Progenitor cell of endocrine pancreas (in vitro differentiated cells): ENCODE measurements at places on chromosomes 7 and 10. TPM values are rescaled to one million over a fixed set of nuclear protein-coding genes. Genes with fewer than 3 reads are reported as not detected.

ABCB1 gene
- total RNA-seq: 0.48 and 0.69 TPM in 2 replicates

OR2A42 gene
- 0.20 TPM in 1 of 2 replicates, not detected in the other for total RNA-seq

MYOZ1 gene
- 0.31 TPM in 1 of 2 replicates, not detected in the other for total RNA-seq

HOXA9 gene
- total RNA-seq: not detected in 2 replicates

TMEM229A gene
- 0.31 TPM in 1 of 2 replicates, not detected in the other for total RNA-seq

PWWP2B gene
- total RNA-seq: 23.2 and 24.3 TPM in 2 replicates

OR2F2 gene
- not detected in 2 replicates for total RNA-seq

SPAM1 gene
- not detected in 2 replicates for total RNA-seq

CYP3A4 gene
- total RNA-seq: not detected in 2 replicates

ADCYAP1R1 gene
- total RNA-seq: 0.07 TPM in 1 of 2 replicates, not detected in the other

GDI2 gene
- total RNA-seq: 284 and 287 TPM in 2 replicates

TECTB gene
- total RNA-seq: not detected in 2 replicates

IDI1 gene
- total RNA-seq: 46.3 and 51.4 TPM in 2 replicates

PRKRIP1 gene
- 44.8 and 45.0 TPM in 2 replicates for total RNA-seq

GSTO2 gene
- total RNA-seq: 9.6 and 9.8 TPM in 2 replicates

OR2A1 gene
- 0.12 TPM in 1 of 2 replicates, not detected in the other for total RNA-seq

FAM13C gene
- 5.9 and 6.4 TPM in 2 replicates for total RNA-seq

GRCh38 chr10:62162261-62162981 lies 106.2 kb downstream of the RTKN2 start:
- DNase-seq: no peak

GRCh38 chr7:31408140-31408729 lies 67.7 kb upstream of the NEUROD6 start:
- DNase-seq: no peak

DNA sequence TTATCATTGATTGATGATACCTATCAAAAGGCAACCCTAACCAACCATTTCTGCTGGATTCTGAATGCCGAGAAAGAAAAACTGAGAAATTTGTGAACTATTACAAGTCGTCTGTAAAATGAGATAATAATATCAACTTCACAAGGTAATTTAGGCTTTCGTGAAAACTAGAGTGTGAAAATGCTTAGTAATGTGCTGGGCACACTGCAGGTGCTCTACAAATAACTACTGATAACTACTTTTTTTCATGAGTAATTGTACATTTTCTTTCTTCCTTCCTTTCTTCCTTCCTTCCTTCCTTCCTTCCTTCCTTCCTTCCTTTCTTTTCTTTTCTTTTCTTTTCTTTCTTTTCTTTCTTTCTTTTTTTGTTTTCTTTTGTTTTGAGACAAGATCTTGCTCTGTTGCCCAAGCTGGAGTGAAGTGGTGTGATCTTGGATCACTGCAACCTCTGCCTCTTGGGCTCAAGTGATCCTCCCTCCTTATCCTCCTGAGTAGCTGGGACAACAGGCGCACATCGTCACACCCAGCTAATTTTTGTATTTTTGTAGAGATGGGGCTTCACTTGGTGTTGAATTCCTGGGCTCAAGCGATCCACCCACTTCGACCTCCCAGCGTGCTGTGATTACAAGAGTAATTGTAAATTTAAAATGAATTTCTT lies 42.9 kb downstream of the BMPR1A start:
- DNase-seq: no peak

DNA sequence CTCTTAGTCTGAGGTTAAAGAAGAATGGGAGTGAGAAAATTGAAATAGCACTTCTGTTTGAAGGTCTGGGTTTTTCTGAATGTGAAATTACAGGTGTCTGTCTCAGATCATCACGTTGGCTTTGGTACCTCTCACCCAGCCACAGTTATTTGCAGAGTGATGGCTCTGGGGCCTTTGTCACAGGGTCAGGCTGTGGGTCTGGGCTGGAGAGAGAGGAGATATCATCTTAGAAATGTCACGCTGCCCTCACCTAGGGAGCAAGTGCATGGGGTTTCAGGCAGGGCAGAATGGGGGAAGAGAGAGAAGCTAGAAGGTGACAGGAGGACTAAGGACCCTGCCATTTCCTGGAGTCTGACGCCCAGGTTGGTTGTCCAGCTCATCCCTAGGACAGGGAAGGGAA lies 127.2 kb downstream of the CFAP58 start:
- no peak for DNase-seq

- DNase-seq: no peak
These were observed 21.9 kb downstream of the PDCD4 start for GRCh38 chr10:110893559-110894179.

DNA sequence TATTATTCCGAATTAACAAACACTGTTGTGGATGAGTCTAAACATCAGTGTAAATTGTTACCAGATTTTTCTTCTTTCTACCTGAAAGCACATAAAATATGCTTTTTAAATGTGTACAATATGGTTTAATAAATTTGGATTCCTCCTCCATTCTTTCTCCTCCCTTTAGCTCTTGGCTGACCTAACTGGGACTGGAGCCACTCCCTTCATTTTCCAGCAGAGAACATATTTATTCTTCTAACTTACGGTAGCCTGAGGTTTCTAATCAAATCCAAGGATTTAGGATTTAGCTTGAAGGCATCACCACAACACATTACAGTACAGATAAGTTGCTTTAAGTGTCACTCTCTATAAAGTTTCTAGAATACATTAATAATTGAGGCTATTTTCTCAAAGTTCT lies 88.2 kb upstream of the SEMA3C start:
- no peak for DNase-seq

DNA sequence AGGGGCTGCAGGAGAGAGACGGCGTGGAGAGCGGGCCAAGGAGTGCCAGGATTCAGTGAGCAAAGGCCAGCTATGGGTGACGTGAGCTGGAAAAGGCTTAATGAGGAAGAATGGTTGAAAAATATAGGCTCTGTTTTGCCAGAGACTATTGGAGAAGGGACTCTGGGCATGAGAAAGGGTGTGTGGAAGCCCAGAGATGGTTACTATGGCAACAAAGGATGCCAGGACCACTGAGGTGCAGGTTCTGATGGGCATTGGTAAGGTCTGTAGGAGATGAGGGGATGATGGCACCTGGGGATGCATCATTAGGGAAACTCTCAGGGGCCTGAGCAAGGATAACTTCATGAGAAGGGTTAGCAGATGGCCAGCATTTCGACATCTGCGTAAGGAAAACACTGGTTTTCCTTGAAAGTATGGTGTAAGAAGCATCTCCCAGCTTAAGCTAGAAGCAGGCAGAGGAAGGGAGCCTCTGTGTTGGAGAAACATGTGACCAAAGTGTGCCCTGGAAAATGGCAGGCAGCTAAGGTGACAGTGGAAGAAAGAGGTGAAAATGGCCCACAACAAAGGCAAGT lies 21.6 kb upstream of the FAM180A start:
- no peak for DNase-seq

- no peak for DNase-seq
These were observed 584.9 kb downstream of the GRM8 start for GRCh38 chr7:126667742-126668366.

- DNase-seq: no peak
These were observed 118.4 kb upstream of the CACUL1 start for GRCh38 chr10:118873091-118873737.

DNA sequence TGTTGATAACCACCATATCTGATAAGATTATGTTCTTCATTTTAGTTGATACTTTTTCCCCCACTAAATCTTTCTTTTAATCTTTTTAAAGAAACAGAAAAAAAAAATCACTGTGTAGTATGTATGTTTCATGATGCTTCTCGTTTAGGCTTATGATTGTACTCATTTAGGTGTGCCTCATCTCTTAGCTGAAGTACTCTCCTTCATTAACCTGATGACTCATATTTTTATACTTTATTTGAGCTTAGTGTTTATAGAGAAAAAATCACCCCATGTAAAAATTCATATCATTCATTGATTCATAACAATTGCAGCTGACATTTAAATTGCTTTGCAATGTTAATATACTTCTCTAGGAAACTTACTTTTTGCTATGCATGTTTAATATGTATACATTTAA lies 158.9 kb downstream of the MLLT10 start:
- no peak for DNase-seq

DNA sequence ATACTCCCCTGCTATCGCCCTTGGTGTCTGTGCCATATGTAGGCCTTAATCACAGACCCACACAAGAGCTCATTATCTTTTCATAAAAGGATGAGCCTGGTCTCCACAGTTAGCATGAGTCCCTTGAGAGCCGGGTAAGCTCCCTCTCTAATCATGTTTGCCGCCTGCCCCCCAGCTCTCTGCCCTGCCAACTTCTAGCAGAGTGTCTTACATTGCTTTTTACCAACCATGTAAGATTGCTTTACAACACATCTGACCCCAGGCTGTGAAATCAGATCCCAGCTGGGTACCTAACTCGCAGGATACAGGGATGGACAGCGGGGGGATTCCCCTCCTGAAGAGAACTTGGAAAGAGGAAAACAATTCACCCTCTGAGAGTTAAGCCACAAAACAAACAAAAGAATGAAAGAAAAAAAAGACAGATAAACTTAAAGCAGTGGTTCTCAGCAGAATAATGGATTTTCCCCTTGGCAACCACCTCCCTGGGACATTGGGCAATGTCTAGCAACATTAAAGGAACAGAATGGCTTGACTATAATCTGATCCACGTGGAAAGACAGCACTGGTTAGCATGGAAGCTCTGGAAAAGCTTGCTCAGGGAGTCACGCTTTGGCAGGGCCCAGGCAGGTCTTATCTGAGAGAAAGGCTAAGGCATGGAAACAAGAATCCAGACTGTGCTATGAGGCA lies 39.4 kb upstream of the ATOH7 start:
- DNase-seq: no peak

DNA sequence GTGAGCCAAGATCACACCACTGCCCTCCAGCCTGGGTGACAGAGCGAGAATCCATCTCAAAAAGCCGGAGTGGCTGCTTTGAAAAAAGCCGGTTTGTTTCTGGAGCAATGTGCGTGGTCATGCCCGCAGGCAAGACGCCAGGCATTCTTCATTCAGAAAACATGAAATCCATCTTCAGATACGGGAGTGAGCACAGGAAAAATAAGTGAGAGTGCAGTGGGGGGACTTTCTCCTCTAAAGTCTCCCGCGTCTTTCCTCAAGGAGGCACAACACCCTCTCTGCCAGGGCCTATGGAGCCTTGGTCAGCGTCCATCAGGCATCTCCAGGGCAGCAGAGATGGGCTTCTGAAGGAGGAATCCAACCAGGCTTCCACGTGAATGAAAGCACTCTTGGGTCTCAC lies 62.3 kb upstream of the DGKI start:
- no peak for DNase-seq

DNA sequence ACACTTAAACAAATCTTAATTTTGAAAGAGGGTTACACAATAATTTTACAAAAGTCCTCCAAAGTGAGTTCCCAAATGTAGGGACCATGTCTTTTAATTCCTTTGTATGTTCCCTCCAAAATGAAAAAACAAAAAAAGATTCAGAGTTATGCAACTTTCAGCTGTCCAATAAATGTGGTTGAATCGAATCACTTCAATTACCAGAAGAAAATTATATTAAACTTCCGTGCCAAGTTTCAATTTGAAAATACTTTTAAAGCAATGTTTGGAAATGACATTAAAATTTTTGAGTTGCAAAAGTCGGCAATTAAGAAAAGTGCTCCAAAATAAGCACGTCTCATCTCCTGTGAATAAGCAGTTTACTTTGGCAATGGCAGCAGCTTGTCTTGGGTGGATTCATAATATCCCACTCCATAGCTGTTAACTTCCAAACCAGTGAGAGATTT lies 60.3 kb upstream of the C1GALT1 start:
- no peak for DNase-seq

DNA sequence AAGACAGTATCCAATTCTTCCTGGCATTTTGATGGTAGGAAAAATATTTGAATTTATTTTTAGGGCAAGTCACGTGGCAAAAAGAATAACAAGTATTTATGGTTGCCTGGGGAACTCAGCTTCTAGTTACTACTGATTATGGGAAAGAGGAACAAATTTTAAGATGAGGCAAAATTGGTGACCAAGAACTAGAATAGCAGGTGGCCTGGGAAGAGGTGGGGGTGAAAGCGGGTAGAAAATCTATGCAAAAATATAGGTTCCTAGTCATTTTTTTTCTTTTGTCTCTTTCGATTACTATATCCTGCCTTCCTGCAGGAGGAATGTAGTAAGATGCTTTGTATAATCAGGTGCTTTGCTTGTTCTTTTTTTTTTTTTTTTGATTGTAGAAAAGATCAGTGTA lies 27.8 kb downstream of the ENTPD1 start:
- DNase-seq: no peak

- no peak for DNase-seq
These were observed 69.2 kb downstream of the SEMA3E start for GRCh38 chr7:83579740-83580139.

DNA sequence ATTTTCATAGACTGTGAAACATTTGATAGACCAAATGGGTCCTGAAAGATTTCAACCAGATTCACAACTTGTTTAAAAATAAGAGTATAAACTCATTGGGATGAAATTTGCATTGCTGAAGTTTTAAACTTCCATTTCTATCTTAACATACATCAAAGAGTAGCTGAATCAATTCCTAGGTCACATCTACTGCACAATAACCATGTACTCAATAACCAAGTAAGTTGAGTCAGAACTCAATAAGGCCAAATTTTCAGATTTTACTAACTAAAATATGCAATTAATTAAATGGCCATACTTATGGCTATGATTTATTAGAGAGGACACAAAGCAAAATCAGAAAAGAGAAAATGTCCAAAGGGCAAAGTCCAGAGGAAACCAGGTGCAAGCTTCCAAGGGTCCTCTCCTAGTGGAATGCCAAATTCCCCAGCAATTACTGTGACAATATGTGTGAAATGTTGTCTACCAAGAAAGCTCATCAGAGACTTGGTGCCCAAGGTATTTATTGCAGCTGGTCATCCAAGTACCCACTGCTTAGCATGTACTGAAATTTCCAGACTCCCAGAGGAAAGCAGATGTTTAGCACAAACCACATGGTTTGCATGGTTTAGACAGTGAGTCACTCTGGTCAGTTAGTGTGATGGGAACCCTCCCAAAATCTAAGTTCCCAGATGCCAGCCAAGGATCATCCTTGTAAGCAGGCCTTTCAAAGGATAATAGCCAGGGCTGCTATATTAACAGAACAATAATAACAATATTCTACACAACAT lies 238.9 kb downstream of the IPMK start:
- DNase-seq: no peak

DNA sequence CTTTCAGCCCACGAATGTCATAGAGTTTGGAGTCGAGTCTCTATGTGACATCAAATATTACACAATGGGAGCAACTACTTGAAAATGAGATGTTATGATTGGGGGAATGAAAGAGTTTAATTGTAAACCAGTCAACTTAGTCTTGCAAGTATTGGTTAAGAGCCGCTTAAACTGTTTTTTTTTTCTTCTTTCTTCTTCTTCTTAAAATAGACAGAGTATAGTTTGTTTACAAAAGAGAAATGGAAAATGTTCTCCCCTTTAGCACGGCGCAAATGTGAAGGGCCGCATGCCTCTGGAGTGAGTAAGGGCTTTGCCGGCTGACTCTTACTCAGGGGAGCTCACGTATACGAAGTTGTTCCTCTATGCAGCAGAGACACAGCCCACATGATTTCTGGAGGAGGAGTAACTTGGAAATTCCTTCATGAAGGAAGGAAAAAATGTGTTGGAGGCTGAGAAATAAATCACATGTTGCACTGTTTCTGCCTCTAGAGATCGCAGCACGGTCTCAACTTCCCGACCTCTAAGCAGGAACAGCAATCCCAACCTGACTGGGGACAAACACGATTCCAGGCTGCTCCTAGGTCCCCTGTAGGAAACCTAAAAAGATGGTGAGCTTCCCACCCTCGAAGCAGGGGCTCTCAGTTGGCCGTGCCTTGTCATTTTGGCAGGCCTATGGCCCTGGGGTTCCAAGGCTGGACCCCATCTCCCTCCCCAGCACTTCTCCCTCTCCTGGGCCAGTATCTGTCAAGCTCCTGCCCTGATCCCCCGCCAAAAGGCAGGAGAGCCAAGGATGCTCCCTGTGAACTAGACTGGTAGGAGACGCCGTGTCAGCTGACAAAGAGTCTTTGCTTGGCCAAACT lies 44.8 kb downstream of the MYOF start:
- DNase-seq: no peak

- no peak for DNase-seq
These were observed 321.3 kb downstream of the CACNA2D1 start for GRCh38 chr7:82122275-82122674.
